ENCODE measurements at places on chromosomes 16 and 17.

- no peak for DNase-seq
Observed at GRCh38 chr17:17062356-17062755, 20.1 kb downstream of the MPRIP start.

GRCh38 chr17:4956493-4957061, 5.7 kb downstream of the ENO3 start:
- no peak for DNase-seq

GRCh38 chr17:5552841-5553240, 31.5 kb downstream of the NLRP1 start:
- DNase-seq: no peak

- DNase-seq: no peak
Observed at GRCh38 chr17:13986855-13987254, 82.4 kb upstream of the COX10 start.

- no peak for DNase-seq
Observed at GRCh38 chr17:77721846-77722160, 236.7 kb upstream of the TNRC6C start.

- DNase-seq: no peak
Observed at GRCh38 chr17:40535924-40536294, 29.4 kb downstream of the CCR7 start.

DNA sequence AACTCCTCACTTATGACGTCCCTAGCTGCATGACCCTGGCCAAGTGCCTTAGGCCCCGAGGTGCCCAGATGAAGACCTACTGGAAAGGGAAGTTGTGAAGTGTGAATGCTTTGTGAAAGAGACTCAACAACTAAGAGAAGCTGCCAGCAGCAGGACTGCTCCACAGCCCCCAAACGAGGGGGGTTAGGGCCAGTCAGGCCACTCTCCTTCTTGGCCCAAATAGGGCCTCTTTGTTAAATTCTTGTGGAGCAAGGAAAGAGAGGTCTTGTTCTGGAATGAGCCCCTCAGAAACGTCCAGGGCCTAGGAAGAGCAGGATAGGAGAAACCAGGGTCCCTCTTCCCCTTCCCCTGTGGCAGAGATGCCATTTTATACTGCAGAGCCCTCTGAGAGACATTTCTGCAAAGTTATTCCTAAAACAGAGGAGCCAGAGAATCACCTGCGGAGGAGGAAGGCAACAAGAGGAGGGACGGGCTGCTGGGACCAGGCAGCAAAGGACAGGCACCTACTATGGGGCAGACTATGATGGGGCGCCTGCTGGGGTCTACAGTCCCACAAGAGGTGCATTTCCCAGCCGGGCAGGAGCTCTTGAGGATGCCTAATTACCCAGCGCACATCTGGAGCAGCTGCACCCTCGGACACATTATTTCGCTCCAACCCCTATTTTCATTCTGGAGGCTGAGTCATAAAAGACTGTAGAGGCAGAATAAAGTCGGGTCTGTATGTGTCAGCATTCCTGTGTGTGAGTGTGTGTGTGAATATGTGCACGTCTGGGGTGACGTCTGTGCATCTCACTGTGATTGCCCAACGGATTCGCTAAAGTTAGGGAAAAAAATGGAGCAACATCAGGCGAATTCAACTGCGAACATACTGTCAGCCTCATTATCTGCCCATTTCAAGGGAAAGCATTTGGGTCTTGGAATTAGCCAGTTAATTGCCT, 11.4 kb upstream of the HOXB9 start:
- DNase-seq: no peak

DNA sequence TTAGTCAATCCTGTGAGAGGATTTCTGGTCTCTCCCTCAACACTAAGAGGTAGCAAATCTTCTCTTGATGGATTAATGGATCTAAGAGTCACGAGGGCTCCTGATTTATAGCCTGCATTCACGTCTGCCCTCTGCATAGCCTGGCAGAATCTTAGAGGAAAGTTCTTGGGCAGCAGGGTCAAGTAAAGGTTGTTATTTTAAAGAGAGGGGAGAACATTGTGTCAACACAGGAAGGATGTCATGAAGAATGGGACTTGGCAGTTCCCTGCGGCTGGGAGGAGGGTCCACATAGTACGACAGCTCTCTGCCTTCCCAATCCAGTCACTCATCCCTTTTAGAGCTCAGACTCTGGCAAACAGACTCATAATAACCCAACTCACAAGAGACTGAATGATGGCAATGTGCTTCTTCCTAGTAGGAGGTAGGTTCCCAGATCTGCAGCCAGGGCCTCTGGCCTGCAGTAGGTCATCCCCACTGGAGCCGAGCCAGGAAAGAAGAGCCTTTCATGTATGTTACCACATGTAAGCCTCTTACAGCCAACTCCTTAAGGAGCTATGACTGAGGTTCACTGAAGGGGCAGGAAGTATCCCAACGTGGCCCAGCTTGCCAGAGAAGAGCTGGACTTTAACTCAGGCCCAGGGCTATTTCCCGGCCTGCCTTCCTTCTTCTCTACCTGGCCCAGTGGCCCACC, 25.4 kb upstream of the RPTOR start:
- DNase-seq: no peak

DNA sequence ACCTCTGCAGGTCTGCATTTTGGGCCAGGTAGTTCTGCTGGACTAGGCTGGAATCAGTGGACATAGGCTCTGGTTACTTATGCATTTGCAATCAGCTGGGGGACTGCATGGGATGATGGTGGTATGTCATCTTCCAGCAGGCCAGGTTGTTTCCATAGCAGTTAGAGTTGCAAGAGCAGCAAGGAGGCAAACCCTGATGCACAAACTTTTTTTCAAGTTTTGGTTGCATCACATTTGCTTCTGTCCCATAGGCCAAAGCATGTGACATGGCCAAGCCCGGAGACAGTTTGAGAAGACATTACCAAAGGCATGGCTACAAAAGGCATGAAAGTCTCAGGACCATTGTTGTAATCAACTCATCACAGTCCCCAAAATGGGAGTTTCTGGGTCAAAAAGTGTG, 58.2 kb downstream of the PRKCB start:
- DNase-seq: no peak

DNA sequence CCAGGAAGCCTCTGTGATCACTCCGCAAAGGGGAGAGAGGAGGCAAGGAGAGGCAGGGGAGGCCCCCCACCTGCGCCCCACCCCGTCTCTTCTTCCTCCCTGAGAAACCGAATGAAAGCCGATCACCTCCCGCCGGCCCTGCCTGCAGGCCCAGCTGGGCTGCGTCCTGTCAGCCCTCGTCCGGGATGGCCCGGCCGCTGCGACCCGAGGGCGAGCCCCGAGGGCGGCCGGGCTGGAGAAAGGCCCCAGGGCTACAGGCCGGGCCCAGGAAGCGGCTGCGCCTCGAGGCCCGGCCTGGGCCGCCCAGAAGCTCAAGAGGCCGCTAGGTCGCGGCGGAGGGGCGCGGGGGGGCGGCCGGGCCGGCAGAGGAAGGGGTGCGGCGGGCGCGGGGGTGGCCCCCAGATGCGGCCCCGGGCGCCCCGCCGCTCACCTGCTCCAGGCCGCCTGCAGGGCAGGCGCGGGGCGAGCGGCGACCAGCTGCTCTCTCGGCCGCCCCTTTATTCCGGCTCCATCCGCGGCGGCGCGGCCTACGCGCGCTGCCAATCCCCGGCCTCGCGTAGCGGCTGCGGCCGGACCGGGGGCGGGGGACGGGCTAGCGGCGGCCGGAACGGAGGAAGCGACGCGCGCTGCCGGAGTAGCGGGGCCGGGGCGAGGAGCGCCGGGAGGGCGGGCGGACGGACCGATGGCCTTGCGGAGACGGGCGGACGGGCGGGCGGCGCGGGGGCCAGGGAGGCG, at the start of gene ZNF319:
TSS of gene ZNF319 (minus strand) at position 702 of the 735 bp plus-strand sequence. CDS start 2,407 bp downstream, outside the sequence.
- DNase-seq: no peak

GRCh38 chr16:58085584-58086251, 43.5 kb downstream of the CFAP20 start:
- no peak for DNase-seq

DNA sequence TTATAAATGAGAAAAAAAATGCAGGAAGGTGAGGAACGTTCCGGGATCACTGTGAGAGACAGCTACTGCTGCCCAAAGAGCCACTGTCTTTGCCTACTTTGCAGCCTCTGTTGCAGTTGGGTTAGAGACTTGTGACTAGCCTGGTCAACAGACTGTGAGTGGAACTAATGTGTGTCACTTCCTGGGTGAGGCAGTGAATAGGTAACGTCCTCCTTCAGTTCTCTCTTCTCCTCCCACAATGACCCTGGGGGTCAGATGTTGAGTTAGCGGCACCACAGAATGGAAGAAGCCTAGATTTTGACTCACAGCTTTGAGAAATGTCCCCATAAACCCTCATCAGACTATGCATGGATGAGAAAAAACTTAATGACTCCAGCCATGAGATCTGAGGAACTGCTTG, 5.2 kb downstream of the C16orf46 start:
- no peak for DNase-seq

GRCh38 chr17:59369031-59369975, 37.8 kb downstream of the YPEL2 start:
- no peak for DNase-seq

- peak; percentile 58 for DNase-seq
Observed at GRCh38 chr17:8359769-8360168, 16.7 kb downstream of the KRABD2 start.

DNA sequence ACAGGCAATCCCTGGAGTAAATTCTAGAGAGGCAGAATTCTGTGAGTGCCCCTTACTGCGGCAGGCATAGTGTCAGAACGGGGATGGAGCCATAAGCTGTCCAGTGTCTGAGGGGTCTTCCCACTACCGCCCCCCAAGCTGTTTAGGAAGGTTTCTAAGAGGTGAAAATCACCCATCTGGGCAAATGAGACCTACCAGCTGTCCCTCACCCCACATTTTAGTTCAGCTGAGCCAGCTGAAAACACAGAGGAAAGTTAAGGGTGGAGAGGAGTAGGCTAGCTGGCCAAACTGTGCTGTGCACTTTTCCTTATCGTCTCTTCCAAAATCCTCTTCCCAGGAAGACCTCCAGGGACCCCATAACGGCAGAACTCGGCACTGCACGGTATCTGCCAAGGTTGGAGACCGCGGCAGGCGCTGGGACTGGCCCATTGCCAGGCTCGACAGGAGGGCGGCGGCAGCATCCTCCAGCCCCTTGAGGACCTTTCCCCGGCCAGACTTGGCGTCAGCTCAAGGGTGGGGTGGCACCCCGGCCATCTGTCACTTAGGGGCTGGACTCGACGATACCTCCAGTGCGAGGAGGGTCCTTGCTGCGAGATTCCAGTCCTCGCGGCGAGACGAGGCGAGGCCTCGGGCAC, 955 bp downstream of the ACLY start:
- DNase-seq: peak; percentile 14

- DNase-seq: no peak
Observed at GRCh38 chr16:50593410-50594150, 45.4 kb downstream of the NKD1 start.

DNA sequence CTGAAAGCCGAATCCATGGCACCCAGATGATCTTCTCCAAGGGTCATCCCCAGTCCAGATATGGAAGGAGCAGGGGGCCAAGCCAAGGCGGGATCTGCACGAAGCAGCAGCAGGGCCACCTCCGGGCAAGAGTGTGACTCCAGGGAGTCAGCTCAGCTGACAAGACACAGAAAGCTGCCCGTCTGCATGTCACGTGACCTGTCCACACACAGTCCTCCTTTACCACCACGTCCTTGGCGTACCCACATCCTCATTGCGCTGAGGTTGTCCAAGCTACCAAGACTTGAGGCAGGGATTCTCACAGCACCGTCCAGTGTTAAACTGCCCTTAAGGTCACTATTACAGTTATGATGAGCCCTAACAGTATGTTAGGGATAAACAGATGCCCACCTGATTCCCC, 11.3 kb upstream of the CYTH1 start:
- DNase-seq: no peak

GRCh38 chr17:47203984-47204721, 5.0 kb upstream of the MYL4 start:
- no peak for DNase-seq

GRCh38 chr17:38416840-38417209, 11.4 kb upstream of the ARHGAP23 start:
- DNase-seq: no peak

- DNase-seq: no peak
Observed at GRCh38 chr16:7330709-7331108, 1.9 kb upstream of the RBFOX1 start.

- no peak for DNase-seq
Observed at GRCh38 chr17:30388321-30389179, 9.8 kb downstream of the CPD start.

- DNase-seq: no peak
Observed at GRCh38 chr17:58504826-58505351, 9.5 kb downstream of the MTMR4 start.

DNA sequence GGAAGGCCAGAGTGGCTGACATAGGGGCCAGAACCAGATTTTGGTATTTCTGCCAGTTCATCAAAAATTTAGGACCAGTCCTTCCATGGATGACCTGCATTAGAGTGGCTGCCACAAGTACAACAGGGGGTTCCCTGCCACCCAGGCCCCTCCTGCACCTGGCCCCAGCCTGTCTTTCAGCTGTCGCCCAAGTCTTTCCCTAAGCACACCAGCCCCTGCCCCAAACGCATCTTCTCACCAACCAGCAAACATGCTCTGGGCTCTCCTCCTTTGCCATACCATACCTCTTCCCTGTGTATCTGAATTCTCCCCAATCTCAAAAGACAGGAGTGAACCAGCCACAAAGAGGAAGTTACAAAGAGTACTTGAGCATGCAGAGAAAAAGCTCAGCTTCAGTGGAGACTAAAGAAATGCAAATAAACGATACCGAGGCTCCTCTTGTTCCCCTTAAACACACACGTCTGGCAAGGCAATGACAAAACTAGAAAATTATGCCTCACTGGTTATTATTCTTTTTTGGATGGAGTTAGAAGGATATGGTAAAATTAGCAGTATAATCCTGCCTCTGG, 130.6 kb downstream of the DYNLRB2 start:
- no peak for DNase-seq

DNA sequence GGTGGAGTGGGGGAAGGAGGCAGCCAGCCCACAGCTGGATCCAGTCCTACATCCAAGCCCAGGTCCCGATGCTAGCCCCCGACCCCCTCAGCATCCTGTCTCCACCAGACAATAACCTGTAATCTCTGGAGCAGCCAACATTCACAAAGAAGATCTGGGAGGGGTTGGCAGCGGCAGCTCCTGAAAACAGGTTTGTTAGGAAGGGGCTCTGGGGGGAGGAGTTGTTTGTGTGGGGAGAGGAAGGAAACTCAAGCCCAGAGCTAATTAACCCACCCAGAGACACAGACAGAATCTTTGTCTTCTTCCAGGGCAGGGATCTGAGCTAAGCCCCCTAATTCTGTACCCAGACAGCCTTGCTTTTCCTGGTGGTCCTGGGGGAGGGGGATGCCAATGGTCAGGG, 4.6 kb upstream of the C17orf113 start:
- no peak for DNase-seq

GRCh38 chr17:34917381-34917780, 43.9 kb downstream of the CCT6B start:
- DNase-seq: no peak

GRCh38 chr17:360092-360750, 7.6 kb upstream of the RPH3AL start:
- DNase-seq: no peak
